Stimulated activated CD8-positive, alpha-beta memory T cell treated with anti-CD3 and anti-CD28 coated beads, Interleukin-15, amount 100 ng/mL, for 4 hours (primary cell): ENCODE measurements at places on chromosomes 12 and 14.

DNA sequence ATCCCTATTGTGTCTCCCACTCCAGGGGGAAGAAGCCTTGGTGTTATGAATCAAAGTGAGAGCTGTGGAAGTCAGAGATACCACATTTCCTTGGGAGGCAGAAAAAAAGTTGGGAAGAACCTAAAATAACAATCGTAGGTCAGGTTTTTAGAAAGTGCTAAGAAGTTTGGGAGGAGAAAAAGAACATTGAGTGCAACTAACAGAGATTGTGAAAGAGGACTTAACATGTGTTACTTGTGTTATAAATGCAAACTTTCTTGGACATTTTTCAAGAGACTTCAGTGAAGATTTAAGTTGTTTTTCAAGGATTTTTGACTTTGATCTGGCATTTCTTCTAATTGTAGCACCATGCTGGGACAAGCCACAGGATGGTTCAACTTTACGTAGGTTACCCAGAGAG lies 7.8 kb upstream of the ERP27 start:
- DNase-seq = no peak

DNA sequence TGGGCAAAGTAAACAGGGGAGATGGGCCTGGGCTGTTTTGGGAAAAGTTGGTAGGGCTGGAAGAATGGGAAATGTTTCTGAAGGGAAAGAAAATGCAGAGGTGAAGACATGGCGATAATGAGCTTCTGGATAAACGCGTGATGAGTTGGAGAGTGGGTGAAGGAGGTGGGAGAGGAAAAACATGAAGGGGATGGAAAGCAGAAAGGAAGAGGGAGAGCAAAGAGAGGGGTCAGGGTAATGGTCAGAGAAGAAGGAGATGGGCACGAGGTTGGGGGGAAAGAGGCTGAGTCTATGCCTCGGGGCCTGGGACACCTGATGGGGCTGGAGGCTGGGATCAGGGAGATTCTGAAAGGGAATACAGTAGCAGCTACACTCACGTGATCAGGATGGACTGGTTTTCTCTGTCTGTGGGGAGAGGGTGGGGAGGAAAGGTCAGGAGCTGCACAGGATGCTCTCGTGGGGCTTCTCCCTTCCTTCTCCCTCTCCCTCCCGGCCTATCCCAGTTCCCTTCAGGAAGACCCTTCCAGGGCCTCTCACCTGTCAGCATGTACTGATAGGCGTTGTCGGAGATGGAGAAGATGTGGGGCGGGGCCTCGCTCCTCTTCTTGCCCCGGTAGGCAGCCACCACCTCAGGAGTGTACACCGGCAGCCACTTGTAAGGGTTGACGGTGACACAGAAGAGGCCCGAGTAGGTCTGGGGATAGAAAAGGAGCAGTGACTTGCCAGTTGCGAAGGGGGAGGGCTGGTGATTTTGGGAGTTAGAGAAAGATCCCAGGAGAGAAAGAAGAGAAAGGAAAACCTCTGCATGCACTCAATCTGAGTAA lies 3.1 kb downstream of the MYH7 start:
- DNase-seq = no peak

DNA sequence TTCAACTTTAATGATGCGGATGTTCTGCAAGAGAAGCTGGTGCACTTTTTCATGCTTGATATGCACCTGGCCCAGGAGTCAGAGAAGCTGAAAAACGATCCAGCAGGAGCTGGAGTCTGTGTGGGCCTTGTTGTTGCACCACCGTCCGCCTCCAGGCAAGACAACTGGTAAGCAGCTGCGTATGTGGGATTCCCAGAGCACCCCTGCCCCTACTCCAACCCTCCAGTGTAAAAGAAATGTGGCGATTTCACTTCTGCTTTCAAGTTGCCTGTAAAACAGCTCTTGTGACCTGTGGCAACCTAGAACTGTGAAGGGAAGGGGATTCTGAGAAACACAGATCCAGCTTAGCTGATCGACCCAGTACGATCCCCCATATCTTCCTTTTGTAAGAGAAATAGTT lies 154.1 kb upstream of the PELI2 start:
- no peak for DNase-seq

DNA sequence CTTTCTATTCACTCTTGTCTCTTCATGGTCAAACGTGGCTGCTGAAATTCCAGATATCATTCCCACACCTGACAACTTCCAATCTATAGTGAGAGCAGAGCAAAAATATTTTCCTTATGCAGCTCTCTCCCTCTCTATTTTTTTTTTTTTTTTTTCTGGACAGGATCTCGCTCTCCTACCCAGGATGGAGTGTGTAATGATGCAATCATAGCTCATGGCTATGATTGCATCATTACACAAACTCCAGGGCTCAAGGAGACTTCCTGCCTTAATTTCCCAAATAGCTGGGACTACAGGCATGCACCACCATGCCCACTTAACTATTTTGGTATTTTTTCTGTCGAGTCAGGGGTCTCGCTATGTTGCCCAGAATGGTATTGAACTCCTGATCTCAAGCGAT lies 1398.9 kb downstream of the AACS start:
- DNase-seq = no peak

GRCh38 chr12:2222691-2223090 lies 169.9 kb downstream of the CACNA1C start:
- no peak for DNase-seq

DNA sequence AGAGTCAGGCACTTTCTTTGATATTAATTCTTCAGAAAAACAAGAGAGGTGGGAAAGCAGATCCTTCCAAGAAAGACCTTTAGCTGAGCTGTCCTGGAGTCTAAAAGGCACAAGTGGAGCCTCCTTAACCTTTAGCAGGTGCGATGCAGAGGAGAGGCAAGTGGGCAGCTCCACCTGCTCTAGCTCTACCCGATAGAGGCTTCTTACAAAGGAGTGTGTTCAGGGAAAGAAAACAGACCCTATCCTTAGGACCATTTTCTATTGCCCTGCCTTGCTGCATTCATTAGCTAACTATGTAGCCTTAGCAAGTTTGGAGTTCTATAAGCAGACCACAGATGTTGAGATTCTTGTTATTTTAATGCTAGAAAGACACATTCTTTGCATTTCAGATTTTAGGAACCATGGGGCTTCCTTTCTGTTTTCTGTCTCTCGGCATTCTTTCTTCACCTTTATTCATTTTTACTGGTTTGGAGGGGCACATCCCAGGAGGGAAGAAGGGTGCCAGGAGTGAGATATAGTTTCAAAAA lies 214.5 kb downstream of the EGLN3 start:
- no peak for DNase-seq

DNA sequence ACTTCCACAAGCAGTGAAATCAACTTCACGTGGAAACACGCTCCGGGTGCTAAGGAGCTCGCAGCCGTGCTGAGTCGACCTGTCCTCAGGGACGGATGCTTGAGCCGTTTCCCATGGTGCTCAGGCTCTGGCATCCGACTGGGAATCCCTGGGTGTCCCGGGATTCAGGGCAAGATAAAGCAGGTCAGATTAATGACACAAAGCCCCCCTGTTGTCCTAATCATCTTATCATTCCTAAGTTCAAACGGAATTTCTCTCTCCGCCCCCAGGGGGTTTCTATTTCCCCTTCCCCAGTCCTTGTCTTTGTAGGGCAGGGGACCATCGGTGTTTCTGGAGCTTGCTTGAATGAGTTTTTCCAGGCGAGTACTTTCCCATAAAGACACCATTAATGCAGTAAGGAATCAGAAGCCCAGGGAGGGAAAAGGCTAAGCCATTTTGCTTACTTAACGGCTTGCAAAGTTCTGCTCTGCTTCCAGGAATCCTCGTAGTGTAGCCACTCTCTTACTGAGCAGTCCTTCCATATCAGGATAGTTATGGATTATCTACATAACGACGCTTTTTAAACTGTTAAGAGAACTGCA lies 116.5 kb downstream of the TMEM132C start:
- no peak for DNase-seq

GRCh38 chr12:14997998-14998397 lies 25.2 kb downstream of the PDE6H start:
- no peak for DNase-seq

DNA sequence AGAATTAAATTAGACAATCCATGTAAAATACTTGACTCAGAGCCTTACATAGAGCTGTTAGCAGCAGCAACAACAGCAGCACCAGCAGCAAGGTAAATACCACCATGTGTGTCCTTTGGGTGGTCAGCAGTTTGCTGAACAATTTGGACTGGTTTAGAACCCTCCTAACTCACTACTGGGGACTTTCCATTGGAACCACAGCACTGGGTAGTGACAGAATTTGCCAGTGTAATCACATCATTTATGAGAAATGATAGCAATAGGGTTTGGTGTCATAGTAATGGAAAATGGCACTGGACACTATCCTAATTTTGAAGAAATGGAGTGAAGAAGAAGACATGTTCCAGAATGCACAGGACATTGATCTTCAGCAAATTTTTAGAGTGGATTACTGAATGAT lies 392.8 kb downstream of the RAD51B start:
- no peak for DNase-seq

DNA sequence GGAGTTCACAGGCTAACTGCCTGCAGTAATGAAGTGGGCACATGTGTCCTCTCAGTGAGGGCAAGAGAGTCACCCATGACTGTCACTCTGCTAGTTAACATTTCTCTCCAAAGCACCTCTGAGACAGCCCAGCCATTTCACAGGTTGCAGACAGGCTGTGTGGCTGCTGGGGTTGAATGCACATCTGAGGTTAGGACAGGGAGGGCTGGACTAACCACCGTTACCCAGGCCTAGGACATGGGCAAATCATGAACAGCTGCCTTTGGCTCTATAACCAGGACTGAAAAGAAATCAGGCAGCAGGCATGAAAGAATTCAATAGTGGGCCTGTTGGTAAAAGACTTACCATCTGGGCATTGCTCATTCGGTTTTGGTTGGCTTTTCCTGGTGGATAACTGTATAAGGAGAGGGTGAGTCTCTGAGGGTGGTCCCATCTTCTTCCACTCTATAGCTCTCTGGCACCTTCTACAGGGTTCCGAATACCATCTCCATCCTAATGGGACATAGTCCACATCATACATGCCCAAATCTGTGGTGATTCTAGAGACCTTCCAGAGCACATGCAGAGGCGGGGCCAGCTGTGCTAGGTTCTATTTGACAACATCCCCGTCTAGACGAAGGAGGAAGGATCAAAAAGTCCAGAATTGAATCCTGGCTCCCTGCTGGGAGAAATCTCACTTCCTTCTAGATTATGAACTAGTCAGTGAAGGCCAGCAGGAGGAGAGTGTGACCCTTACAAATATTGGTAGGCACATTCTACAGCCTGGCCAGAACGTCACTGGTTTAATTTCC lies 10.8 kb downstream of the CRACR2A start:
- no peak for DNase-seq

GRCh38 chr12:1716215-1716862 lies 25.5 kb downstream of the ADIPOR2 start:
- no peak for DNase-seq

DNA sequence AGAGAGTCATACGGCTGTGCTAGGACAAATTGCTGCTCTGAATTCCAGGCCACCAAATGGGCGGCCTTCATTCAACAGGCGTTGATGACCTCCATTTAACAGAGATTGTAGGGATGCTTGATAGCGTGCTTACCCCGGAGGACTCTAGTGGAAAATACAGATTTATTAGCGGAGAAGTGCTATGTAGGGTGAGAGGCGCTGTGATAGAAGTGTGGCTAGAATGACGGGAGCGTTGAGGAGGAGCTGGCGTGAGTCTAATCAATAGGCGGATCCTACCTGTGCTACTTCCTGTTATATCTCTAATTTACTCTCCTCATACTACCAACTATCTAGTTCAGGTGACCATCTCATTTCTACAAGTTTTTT lies 668 bp downstream of the MRPS35 start:
- DNase-seq = no peak

DNA sequence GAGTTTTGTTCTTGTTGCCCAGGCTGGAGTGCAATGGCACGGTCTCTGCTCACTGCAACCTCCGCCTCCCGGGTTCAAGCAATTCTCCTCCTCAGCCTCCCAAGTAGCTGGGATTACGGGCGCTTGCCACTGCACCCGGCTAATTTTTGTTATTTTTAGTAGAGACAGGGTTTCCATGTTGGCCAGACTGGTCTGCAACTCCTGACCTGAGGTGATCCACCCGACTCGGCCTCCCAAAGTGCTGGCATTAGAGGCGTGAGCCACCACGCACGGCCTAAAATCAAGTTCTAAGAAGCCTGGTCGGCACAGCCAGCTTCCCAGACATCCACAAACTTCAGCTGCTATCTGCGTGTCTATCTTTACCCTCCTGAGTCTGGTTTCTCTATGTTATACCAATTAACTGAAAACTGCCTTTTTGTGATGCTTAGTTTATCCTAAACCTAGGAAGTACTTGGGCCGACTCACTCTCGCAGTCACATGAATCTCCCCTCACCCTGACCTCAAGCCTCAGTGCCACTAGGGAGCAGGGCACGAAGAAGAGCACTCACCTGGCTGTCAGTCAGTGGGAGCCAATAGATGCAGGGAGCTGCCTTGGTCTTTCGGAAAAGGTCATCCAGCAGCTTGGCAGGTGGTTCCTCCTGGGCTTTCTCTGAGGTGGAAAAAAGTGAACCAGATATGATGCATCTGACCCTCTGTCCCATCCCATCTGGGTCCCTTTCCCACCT lies 3.4 kb upstream of the CDH24 start:
- DNase-seq = no peak

GRCh38 chr14:89912667-89913211 lies 41.8 kb downstream of the EFCAB11 start:
- DNase-seq = no peak

DNA sequence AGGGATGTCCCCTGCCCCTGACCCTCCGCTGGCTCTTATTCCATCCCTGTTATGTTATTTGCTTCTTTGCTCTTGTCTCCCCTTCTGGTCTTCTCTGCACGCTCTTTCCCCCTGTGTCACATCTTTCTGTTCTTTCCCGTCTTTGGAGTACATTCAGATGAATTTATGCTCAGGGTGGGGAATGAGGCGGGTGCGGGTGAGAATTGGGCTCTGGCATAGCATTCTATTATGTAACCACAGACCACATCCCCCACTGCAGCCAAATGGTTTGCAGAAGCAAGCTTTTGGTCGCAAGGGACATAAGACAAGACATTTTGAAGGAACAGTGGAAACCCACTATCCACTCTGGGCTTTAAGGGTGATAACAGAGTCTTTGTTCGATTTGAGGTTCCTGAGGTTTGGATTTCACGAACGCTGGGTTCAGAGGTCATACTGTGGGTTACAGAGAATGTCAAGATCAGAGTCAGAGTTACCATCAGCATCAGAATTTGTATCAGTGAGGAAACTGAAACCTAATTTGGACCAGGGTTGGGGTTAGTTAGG lies 3.8 kb downstream of the ENDOU start:
- DNase-seq = no peak

GRCh38 chr14:95222870-95223398 lies 65.6 kb upstream of the DICER1 start:
- no peak for DNase-seq
